Right ventricle myocardium superior (tissue), 1 donor: ENCODE measurements at places on chromosomes 6 and 20. TPM values are rescaled to one million over a fixed set of nuclear protein-coding genes. Genes with fewer than 3 reads are reported as not detected.

DNA sequence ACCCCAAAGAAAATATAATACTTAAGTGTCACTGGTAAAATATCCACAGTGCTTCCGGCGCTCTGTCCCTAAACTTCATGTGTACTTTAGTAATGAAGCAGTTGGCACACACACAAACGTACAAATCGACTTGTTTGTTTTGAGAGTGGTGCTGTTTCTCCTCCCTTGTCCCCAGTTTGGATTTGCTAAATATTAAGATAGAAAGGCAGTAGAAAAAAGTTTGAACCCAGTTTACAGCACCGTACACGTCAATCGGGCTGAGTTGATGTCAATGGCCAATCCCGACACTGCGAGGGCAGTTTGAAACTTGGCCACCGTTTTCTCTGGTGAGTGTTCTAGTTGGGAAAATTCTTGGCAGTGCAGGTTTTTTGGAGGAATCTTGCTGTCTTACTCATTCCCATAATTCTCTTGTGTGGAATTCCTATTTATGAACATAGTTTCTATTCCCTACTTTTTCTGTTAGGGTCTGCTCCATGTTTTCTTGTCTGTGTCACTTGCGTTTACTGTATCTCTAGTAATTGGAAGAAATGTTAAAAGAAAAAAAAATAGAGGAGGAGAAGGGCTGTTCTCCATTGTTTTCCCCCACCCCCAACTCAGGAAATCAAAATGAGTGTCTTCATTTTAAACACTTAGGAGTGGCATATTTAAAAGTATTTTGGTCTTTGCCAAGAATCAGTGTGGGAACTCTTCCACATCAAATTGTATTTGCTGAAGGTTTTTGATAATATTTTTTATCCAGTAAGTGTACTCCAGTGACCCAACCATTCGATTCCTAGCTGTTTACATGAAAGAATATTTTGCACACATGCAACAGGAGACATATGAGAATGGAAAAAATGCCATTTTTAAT lies 72.3 kb downstream of the OR2B2 start:
- no peak for DNase-seq

DNA sequence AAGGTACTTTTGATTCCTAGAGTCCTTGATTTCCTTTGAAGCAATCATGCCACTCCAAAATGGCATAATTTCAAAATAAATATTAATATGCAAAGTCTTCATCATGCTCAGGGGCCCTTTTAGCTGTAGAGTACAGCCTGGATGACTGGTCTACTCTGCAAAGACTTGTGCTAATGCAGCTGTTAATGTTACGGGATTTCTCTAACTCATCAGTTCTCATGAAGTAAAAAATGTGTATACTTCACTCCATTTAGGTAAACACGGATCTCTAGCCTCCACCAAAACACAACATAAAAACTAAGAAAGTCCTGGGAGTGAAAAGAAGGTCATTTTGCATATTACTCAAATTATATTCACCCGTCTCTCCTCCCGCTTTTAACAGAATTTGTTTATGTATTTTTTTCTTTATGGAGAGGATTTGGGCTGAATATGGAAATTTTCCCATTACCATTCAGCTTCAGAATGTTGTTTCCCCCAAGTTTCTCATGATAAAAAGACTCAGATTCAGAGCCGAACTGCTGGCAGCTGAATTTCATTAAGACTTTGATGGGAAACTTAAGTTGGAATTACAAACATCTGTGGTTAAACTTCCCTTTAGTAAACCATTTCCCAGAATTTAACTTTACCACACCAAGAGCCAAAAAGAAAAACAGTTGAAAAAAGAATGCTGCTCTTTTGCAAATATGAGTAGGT lies 8.7 kb downstream of the LAMA4 start:
- DNase-seq, result no peak

DNA sequence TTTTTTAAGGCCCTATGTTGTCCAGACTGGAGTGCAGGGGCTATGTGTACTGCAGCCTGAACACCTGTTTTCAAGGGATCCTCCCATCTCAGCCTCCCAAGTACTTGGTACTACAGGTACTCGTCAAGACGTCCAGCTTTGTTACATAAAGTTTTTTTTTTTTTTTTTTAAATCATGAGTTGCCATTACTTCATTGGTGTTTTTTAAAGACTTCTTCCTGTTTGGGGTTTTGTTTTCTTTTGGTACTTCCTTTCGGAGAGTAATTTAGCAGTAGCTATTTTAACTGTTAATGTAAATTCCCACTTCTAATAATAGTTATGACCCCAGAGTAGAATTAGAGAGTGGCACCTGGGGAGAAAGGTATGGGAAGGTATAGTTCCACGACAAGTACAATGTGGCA lies 10.5 kb downstream of the ZNFX1 start:
- no peak for DNase-seq

The ARG1 gene
- total RNA-seq, result not detected

DNA sequence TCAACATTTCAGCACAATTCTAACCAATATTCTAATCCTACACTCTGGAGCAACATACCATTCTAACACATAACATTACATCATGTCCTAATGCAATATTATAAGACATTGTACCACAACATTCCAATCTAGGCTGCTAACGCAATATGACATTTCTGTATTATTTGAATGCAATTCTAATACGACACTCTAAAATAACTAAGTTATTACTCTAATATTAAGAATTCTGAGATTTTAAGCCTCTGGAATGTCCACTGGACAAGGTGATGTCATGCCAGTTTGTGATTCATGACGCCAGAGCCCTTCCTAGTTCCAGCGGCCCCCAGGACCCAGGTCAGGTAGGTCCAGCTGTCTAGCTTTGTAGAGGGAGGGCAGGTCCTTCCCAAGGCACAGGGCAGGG lies 69.7 kb upstream of the SIRPA start:
- no peak for DNase-seq

DNA sequence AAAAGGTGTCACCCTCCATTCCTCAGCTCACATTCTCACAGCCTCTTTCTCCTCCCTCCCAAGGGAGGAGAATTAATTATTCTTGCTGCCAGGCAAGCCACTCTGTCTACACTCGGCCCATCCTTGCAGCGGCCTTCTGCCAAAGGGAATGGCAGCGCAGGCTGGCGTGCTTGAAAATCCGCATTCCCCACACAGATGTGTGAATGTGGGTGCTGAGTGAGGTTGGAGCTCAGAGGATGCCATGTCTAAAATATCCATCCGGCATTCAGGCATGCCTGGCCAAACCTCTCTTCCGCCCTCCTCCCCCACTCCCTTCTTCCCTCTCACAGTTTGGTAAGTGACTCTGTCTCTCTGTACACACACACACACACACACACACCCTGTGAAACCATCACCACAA lies 27.7 kb downstream of the PNPLA1 start:
- no peak for DNase-seq
